ENCODE measurements at places on chromosomes 5 and 9. TPM values are rescaled to one million over a fixed set of nuclear protein-coding genes. Genes with fewer than 3 reads are reported as not detected.
A peak's percentile ranks its signal among the peaks of the same experiment; 100 is the strongest.

The TSSK1B gene
- not detected for total RNA-seq

The RNF183 gene
- total RNA-seq, result not detected

The FAM81B gene
- not detected for total RNA-seq

The FREM1 gene
- 3.5 TPM for total RNA-seq

DNA sequence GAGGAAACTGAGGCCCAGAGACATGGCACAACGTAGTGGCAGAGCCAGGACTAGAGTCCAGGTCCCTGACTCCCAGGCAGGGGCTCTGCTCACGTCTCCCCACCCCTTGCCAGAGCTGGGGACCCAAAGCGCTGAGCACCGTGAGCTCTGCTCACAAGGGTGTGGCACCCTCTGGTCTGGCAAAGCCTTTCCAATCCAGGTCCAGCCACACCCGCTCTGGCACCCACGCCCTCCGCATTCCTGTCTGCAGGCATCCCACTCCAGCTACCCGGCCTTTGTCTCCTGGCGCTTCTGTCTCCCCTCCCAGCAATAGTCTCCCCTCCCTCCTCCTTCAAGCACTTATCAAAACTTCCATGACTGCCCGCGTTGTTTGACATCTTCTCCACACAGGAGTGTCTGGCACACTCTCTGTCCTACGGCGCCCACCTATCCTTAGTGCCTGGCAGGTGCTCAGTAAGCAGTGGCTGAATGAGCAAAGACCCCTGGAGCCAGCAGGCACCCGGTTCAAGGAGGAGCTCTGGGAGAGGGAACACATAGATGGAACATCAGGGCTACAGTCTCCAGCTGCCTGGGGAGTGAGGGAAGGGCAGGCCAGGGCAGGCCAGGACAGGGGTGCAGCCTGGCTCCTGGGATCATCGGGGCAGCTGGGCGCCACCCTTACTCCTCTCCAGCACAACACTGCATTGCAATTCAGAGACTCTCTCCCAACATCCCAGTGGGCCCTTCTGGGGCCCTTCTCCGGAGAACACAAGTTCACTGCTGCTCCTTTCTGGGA is 12.0 kb downstream of the HIGD2A start:
- DNase-seq, result no peak

- no peak for DNase-seq
Observed at GRCh38 chr5:108905805-108906204, 158.1 kb downstream of the FER start.

- no peak for DNase-seq
Observed at GRCh38 chr9:102085548-102085947, 347.1 kb upstream of the GRIN3A start.

- peak; percentile 61 for DNase-seq
Observed at GRCh38 chr9:83649080-83649479, 26.1 kb downstream of the IDNK start.

DNA sequence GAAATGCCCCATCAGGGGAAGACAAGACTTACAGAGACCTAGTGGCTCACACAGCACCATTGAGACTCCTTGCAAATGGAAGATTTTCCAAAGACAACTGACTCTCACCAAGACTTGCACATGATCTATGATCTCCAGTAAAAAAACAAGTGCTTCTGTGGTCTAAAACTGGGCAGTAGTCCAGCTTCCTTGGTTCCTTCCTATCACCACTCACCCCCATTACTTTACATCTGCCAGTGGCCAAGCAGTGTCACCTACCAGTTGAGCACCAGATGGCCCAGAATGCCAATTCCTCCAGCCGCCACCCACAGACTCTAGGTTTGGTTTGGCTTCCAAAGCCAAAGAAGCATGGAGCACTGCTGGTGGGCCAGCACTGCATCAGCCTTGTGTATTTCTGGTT is 47.7 kb downstream of the SH3TC2 start:
- no peak for DNase-seq

- peak; percentile 64 for DNase-seq
Observed at GRCh38 chr5:138391859-138392386, 39.4 kb downstream of the KDM3B start.
